ENCODE measurements at places on chromosomes 2 and 18. TPM values are rescaled to one million over a fixed set of nuclear protein-coding genes. Genes with fewer than 3 reads are reported as not detected.

DNA sequence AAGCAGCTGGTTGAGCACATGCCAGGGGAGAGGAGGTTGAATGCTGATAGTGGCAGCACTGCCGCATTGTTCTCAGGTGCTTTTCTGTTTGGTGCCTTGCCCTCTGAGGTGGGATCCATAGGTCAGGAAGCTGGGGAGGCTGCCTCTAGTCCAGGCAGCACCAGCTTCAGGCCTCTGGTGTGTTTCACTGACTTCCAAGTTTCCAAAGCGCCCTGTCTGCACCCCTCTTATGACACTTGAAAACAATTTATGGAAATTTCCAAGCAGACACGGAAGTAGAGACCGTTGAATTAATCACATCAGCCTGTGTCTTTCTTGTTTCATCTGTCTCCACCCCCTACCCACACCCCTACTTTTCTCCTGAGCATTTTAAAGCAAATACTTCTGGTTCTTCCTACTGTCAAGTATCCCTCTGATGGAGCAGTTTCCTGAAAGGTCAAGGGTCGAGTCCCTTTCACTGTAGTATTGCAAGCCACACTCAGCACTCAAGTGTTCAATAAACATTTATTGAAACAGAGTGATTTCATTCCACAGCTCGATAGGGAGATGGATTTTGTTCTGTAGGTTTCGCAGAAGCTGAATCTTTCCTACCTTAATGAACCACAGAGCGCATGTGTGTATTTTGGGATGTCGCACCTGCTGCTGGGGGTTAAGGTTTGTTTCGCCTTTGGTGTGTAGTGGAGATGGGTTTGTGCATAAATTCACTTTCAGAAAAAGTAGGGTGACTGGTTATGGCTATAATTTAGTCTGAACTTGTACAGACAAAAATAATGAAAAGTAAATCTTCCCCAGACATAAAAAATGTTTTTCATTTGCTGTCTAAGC is 21.4 kb downstream of the DGKD start:
- no peaks in the 10 kb centered on the region for H3K27me3 ChIP-seq
- DNase-seq = no peak
- no peak overlapping the region for H3K4me3 ChIP-seq
- no peaks in the 10 kb centered on the region for H3K4me1 ChIP-seq

DNA sequence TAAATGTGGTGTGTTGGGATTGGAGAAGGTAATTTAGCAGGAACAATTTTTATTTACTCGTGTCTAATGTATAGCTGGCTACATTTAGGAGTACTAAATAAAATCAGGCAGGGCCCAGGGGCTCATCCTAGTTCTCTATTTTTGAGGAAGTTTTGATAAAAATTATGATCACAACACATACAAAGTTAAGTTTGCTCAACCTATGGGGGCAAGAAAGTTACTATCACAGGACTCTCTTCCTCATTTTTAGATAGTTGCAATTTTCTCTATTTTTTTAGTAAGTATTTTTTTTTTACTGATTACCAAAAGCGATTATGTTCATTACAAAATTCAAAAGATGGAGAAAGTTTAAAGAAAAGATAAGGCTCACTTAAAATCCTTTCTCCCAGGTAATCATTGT is 60.0 kb upstream of the RPE start:
- H3K27me3 ChIP-seq = no peaks in the 10 kb centered on the region
- no peak overlapping the region for H3K27ac ChIP-seq
- H3K36me3 ChIP-seq = no peaks in the 10 kb centered on the region
- no peaks in the 10 kb centered on the region for H3K4me1 ChIP-seq
- DNase-seq = no peak

GRCh38 chr2:83991992-83992391 is 467.1 kb downstream of the SUCLG1 start:
- H3K27me3 ChIP-seq = no peaks in the 10 kb centered on the region
- no peak overlapping the region for H3K4me3 ChIP-seq
- H3K27ac ChIP-seq = no peak overlapping the region
- DNase-seq = no peak
- no peaks in the 10 kb centered on the region for H3K36me3 ChIP-seq

DNA sequence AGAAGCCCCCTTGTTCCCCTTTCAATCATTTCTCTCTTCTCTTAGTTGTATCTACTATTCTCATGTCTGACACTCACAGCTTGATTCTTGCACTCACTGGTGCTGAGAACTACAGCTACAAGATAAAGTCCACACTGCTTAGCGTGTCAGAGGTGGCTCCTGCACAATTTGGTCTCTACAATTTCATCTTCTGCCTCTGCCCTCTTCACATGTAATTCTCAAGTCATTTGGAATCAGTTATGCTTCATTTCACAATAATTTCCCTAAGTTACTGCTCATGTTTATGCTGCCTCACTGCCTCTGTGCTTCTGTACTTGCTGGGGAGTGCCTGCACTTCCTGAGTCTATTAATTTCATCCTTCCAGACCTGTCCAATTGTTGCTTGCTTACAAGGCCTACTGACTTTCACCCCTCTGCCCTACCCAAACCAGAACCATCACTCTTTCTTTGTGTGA is 11.6 kb upstream of the NAB1 start:
- no peak overlapping the region for H3K27ac ChIP-seq
- H3K4me3 ChIP-seq = no peak overlapping the region
- H3K27me3 ChIP-seq = no peaks in the 10 kb centered on the region
- no peaks in the 10 kb centered on the region for H3K4me1 ChIP-seq
- H3K36me3 ChIP-seq = no peaks in the 10 kb centered on the region

Gene OSBPL6
- total RNA-seq = not detected

Measured in CD4-positive, CD25-positive, alpha-beta regulatory T cell (primary cell).